Mesothelial cell of epicardium (in vitro differentiated cells): ENCODE measurements at places on chromosomes 4 and X.

DNA sequence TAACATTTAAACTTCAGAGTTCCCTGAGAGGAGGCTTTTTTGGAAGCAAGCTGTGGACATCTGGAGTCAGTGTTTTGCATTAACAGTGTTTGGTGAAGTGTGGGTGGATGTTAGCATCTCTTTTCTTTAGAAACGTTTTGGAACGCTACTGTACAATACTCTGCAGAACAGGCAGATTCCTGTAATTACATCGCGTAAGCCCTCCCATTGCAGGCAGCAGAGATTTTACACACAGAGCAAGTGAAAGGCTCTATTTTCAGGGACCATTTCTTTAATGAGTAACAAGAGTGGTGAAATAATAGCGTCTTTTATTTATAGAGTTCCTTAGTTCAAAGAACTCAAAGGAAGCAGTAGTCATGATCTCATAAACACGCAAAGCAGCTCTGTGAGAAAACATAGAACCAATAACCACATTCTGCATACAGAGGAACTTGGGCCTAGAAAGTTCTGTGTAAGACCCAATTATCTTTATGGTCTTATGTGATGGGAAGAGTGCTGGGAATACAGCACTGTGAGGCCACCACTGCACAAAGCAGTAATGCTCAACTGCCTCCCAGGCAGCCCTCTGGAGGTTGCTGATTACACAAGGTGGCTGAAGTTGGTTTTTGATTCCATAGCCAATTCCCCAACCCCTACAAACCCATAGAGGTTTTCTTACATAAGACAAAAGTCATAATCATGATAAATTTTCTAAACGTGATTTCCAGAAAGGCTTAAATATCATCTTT is 298.7 kb upstream of the EPHA5 start:
- no peak for DNase-seq

- DNase-seq, result no peak
Observed at GRCh38 chr4:21795091-21795490, 153.5 kb downstream of the KCNIP4 start.

DNA sequence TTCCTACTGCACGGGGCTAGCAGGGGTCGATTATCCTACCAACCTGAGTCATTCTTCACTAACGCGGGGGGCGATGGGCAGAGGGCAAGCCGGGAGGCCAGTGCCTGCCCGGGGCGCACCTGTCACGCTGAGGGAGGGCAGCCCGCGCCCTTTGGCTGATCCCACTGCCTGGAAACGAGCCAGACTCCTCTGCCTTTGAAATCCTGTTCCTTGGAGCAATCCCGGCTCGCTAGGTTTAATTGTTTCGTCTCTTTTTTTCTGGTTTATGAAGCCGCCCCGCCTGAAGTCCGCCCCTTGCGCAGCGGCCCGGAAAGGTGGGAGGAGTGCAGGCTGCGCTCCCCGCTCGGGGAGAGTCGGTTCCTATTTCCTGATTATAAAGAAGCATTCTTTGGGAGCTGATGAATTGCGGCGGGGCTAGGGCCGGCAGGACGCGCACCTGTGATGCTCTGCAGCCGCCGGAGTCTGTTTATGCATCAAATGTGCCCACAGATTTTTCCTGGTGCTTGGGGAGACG is 484.2 kb downstream of the BCOR start:
- DNase-seq, result peak; percentile 64

- DNase-seq, result no peak
Observed at GRCh38 chr4:172096786-172097185, 283.6 kb downstream of the GALNTL6 start.
